ENCODE measurements at places on chromosomes 7 and 10.
A peak's percentile ranks its signal among the peaks of the same experiment; 100 is the strongest.

DNA sequence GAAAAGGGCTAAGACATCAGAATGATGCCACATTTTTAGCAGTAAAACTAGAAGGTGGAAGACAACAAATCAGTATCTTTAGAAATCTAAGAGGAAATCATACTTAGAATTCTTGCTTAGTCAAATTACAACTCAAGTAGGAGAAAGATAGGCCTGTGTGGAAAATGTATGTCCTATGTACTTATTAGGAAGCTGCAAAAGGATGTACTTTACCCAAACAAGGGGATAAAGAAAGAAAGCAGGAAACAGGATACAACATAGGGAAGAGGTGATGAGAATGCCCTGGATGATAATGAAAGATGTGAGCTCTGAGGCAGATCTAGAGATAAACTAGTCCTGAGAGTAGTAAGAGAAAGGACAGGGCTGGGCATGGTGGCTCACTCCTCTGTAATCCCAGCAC, 54.9 kb downstream of the RNLS start:
- no peak for DNase-seq

- no peak for DNase-seq
Measured at GRCh38 chr10:65793738-65794425, 1132.0 kb upstream of the LRRTM3 start.

- DNase-seq, result no peak
Measured at GRCh38 chr10:96306516-96306915, 2.3 kb downstream of the DNTT start.

DNA sequence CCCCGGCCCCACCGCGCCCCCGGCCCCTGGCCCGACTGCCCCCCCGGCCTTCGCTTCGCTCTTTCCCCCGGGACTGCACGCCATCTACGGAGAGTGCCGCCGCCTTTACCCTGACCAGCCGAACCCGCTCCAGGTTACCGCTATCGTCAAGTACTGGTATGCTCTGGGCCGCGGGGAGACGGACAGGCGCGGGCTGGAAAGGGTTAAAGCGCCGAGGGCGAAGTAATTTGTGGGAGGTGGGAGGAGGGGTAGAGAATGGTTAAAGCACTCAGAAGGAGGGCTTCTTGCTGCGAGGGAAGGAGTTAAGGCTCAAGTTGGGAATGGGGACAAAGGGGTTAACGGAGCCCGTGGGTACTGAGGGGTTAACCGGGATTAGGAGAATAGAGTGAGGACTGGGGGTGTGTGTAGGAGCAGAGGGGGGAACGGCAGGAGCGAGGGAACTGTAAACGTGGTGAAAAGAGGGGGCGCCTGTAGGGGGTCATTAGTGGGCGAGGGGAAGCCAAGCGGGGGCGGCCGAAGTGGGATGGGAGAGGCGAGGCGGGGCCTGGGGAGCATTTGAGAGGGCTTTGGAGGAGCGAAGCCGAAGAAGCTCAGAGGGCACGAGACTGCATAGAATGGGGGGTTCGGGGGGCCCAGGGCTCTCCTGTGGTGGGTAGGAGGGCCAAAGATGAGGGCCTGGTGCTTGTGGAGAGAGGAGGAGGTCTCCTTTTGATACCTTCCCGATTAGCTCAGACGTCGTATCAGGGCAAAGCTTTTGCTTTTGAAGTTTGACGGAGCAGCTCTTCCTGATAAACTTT, 605 bp downstream of the SUFU start:
- DNase-seq, result peak; percentile 21

DNA sequence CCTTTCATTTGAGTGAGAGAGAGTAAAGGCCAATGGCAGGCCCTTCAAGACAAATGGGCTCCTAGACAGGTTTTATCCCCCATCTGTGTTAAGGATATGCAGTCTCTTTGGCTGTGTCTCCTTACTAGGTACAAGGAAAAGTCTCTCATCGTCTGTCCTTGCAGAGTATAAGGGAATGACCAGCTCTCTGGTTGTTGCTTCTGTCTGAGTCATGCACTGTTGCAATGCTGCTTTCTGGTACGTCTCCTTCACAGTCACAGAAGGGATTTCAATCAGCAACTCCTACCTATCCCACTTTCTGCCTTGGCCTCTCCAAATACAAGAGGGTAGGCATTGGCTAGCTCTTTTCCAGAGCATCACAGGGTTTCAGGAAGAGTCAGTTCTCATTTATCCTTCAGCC, 48.1 kb downstream of the CTTNBP2 start:
- DNase-seq, result no peak

- no peak for DNase-seq
Measured at GRCh38 chr7:105493923-105494315, 28.2 kb downstream of the PUS7 start.

- no peak for DNase-seq
Measured at GRCh38 chr10:14736600-14737081, 38.1 kb downstream of the FAM107B start.

- DNase-seq, result no peak
Measured at GRCh38 chr7:24555184-24555583, 18.1 kb upstream of the PALS2 start.
